Psoas muscle (tissue), 8 donors: ENCODE measurements at places on chromosomes 5 and 9. TPM values are rescaled to one million over a fixed set of nuclear protein-coding genes. Genes with fewer than 3 reads are reported as not detected.
A peak's percentile ranks its signal among the peaks of the same experiment; 100 is the strongest.

DNA sequence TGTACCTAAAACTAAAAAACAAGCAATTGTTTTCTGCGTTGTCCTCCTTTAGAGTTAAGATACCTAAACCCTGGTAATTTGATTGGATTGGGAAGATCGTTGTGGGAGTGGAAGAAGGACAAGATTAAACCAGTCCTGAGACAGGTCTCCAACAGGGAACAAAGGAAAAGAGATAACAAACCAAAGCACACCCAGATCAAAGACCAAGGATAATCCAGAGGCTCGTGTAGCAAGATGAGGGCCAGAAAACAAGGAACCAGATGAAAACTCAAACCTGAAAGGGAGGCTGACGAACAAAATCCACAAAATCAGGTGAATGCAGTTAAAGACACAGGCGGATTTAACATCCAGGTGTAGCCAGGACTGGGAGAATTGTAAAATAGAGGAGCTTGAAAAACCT, 618.1 kb downstream of the SLCO4C1 start:
- no peaks in the 10 kb centered on the region for H3K36me3 ChIP-seq
- no peaks in the 10 kb centered on the region for H3K27me3 ChIP-seq
- no peak overlapping the region for H3K4me3 ChIP-seq
- H3K4me1 ChIP-seq = no peaks in the 10 kb centered on the region
- no peak overlapping the region for H3K27ac ChIP-seq
- no peak for DNase-seq

DNA sequence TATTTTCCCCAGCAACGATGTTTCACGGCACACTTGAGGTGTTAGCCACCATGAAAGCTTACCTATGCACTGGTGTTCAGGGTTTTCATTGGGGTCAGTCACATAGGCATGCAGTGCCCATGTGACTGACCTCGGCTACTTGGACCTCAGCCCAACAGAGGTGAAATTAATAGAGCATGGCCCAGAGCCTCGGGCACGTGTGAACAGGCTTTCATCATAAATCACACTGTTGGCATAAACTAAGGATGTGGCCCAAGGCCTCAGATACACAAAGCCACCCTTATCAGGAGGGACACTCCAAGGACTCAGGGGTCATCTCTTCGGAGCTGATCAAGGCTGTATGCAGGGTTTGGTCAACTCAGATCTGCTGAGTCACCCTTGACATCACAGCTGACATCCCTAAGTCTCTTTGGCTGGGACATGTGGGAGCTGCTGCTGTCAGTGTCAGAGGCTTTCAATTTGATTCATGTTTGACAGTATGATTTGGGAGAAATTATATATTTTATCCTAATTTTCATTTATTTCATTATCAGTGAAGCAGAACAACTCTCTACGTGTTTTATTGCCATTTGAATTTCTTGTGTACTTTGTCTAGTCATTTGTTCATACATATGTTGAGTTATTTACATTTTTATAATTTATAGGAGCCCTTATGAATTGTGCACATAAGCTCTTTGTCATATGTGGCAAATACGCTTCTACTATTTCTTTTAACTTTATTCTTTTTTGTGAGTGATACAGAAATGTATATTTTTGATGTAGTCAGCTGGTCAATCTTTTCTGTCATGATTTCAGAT, 59.7 kb upstream of the ANKRD33B start:
- no peak for DNase-seq
- H3K27me3 ChIP-seq = no peaks in the 10 kb centered on the region
- peaks cover 7% of the 10 kb centered on the region for H3K4me1 ChIP-seq

- no peaks in the 10 kb centered on the region for H3K27me3 ChIP-seq
- DNase-seq = no peak
- peak overlapping the region; percentile 53 for H3K27ac ChIP-seq
Measured at GRCh38 chr9:16413509-16414016, 456.9 kb downstream of the BNC2 start.

- DNase-seq = no peak
- H3K36me3 ChIP-seq = no peaks in the 10 kb centered on the region
- H3K27me3 ChIP-seq = no peaks in the 10 kb centered on the region
- H3K27ac ChIP-seq = no peak overlapping the region
Measured at GRCh38 chr5:58622936-58623871, 40.3 kb downstream of the RAB3C start.

- no peak for DNase-seq
- H3K36me3 ChIP-seq = no peaks in the 10 kb centered on the region
- no peaks in the 10 kb centered on the region for H3K27me3 ChIP-seq
- H3K27ac ChIP-seq = no peak overlapping the region
- no peak overlapping the region for H3K4me3 ChIP-seq
Measured at GRCh38 chr9:31168161-31168560, 1216.3 kb upstream of the ACO1 start.

DNA sequence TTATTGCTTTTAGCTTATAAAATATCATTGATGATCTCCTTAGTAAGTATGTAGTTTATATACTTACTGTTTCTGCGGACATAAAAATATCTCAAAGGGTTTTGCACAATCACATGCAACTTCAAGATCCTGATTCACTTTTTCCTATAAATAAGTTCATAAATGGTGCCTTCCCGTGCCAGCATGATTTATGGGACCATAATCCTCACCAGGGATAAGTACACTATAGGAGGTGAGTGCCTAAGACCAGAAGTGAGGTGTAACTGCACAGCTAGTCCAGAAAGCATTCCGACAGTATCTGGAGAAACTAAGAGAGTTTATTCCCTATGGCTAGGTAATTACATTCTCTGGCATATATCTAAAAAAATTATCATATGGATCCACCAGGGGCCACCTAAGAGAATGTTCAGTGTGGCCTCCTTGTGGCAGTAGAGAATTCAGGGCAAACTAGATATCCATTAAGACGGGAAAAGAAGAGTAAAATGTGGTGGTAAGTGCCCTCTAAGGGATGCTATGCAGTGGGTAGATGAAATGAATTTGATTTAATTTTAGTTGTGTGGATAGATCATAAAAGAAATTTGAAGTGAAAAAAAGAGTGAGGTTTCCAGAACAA, 402.5 kb upstream of the SLC24A2 start:
- no peaks in the 10 kb centered on the region for H3K36me3 ChIP-seq
- H3K4me1 ChIP-seq = no peaks in the 10 kb centered on the region
- H3K27me3 ChIP-seq = no peaks in the 10 kb centered on the region
- no peak overlapping the region for H3K27ac ChIP-seq

DNA sequence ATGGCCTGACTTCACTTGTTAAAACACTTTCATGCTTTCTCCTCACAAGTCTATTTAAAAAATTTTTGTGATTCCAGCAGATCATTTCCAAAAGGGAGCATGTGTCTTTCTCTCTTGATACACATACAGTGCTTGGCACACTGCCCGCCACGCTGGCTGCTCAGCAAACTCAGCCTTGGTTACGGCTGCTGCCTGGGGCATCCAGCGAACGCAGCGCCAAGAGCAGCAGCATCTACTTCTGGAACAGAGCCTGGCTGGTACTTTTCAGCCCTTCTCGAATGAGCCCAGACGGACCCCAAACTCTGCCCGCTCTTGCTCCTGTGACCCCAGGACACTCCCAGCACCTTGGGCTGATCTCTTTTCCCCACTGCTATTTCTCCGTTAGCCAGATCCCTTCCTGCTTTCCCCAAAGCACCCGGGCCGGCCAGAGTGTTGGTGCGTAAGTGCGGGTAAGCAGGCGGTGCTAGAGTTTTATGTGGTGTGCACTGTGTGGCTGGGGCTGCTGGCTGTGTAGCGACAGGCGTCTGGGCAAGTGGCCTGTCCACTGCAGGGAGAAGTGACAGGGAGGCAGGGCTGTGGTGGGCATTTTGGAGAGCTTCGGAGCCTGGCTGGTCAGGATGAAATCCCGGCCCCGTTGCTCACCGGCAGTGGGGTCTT, 73.2 kb downstream of the SH3PXD2B start:
- no peaks in the 10 kb centered on the region for H3K4me1 ChIP-seq
- H3K27ac ChIP-seq = no peak overlapping the region
- H3K36me3 ChIP-seq = no peaks in the 10 kb centered on the region
- peak; percentile 80 for DNase-seq
- no peaks in the 10 kb centered on the region for H3K27me3 ChIP-seq

The MPDZ gene
- 42.8 TPM for total RNA-seq

- no peak for DNase-seq
- no peak overlapping the region for H3K27ac ChIP-seq
- no peaks in the 10 kb centered on the region for H3K27me3 ChIP-seq
- H3K4me3 ChIP-seq = no peak overlapping the region
- H3K36me3 ChIP-seq = no peaks in the 10 kb centered on the region
Measured at GRCh38 chr5:73942783-73943182, 316.8 kb downstream of the ARHGEF28 start.

The PAPPA gene
- 0.64 TPM for total RNA-seq

DNA sequence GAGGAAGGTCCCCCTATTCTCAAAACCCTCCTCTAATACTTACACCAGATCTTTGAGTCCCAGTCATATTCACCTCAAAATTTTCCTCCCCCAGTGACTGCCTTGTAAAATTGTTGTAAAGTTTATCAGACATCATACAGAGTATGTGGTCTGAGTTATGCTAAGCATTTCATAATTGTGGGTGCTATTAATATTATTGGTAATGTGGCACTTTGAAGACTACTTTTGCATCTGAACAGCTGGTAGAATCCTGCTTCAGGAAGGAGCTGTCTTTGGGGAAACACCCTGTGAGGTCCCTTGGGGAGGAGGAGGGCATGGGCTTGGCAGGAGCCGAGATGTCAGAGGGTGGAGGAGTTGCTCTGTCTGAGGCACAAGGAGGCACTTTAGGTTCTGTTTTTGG, 164.9 kb upstream of the ZNF618 start:
- H3K36me3 ChIP-seq = no peaks in the 10 kb centered on the region
- H3K27ac ChIP-seq = no peak overlapping the region
- H3K4me1 ChIP-seq = no peaks in the 10 kb centered on the region
- no peak overlapping the region for H3K4me3 ChIP-seq
- H3K27me3 ChIP-seq = no peaks in the 10 kb centered on the region

GRCh38 chr5:18052569-18052968, 418.3 kb downstream of the TAF11L14 start:
- DNase-seq = no peak
- no peak overlapping the region for H3K4me3 ChIP-seq
- H3K27ac ChIP-seq = no peak overlapping the region
- no peaks in the 10 kb centered on the region for H3K36me3 ChIP-seq

DNA sequence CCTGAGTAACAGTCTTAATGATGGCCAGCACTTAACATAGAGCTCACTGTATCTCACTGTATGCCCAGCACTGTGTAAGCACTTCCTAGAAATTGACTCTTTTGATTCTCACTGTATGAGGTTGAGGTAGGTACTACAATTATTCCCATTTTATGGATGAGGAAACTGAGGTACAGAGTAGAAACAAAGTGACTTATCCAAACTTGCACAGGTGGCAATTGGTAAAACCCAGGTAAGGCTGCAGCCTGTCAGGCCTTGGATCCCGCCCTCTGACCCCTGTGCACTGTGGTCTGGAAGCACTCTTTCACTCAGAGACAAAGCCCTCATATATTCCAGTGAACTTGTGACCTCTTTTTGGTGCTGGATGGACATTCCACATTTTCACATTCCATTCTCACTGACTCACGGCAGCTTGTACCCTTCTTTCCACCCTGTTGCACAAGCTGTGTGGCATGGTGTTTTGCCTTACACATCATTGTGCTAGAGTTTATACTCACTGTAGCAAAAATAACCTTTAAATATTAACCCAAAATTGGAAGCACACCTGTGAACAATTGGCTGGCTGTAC, 21.7 kb downstream of the ANKRD55 start:
- H3K27me3 ChIP-seq = no peaks in the 10 kb centered on the region
- H3K4me1 ChIP-seq = no peaks in the 10 kb centered on the region
- no peaks in the 10 kb centered on the region for H3K36me3 ChIP-seq
- no peak overlapping the region for H3K4me3 ChIP-seq
- no peak for DNase-seq
- no peak overlapping the region for H3K27ac ChIP-seq

GRCh38 chr9:127938298-127938690, 640 bp upstream of the DPM2 start:
- H3K4me1 ChIP-seq = peaks cover 10% of the 10 kb centered on the region
- no peaks in the 10 kb centered on the region for H3K36me3 ChIP-seq
- DNase-seq = no peak
- no peaks in the 10 kb centered on the region for H3K27me3 ChIP-seq
- H3K27ac ChIP-seq = peak overlapping the region; percentile 66
